Stimulated activated CD8-positive, alpha-beta memory T cell treated with anti-CD3 and anti-CD28 coated beads, Interleukin-4, amount 100 ng/mL, for 4 hours (primary cell): ENCODE measurements at places on chromosomes 2 and 18.

- DNase-seq = no peak
Observed at GRCh38 chr2:23705771-23706612, 220.9 kb downstream of the ATAD2B start.

DNA sequence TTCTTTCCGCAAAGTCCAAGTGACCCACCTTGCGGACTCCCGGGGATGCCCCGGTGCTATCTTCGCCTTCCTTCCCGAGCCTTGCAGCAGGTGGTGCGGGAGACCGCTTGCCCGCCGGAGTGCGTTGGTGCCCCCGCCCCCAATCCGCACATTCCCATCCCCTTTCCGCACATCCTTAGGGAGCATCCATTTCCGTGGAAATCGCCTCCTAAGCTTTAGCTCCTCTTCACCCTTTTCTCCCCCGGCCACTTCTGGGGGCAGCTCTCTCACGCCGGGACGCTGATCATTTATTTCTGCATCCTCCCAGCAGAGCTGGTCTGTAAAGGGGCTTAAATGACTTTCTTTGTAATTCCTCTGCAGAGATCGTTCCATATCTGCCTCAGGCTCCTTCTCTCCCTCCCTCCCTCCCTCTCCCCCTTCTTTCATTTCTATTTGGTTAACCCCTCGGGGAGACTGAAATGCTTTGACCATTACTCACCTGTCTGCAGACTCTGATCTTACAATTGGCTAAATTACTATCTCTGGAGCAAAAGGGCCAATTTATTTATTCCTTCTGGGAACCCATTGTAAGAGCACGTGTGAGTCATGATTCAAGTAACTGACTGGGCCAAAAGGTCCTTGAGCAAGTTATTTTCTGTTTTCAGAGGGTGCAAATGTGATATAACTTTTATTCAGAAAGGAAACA lies 1.3 kb upstream of the LYPD1 start:
- DNase-seq = no peak

GRCh38 chr18:11052800-11053199 lies 96.6 kb downstream of the PIEZO2 start:
- no peak for DNase-seq

GRCh38 chr18:44067186-44067585 lies 613.5 kb upstream of the SETBP1 start:
- no peak for DNase-seq

DNA sequence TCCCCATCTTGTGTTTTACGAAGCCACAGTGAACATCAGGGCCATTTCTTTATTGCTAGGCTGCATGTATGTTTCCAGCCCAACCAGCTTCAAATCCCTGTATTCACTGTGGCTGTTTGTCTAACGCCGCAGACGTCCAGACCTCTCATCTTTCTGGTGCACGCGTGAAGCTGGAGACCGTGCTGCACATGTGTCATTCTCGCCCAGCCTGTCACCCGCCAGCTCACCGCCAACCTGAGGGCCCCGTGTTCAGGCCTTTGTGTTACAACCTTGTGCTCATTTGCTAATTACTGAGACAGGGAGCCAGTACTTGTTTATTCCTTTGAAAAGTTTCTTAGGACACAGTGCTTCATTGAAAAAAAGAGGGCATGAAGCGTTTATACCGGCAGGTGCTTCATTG lies 21.4 kb downstream of the SALL3 start:
- no peak for DNase-seq

- no peak for DNase-seq
Observed at GRCh38 chr2:138433995-138434951, 67.3 kb upstream of the SPOPL start.

DNA sequence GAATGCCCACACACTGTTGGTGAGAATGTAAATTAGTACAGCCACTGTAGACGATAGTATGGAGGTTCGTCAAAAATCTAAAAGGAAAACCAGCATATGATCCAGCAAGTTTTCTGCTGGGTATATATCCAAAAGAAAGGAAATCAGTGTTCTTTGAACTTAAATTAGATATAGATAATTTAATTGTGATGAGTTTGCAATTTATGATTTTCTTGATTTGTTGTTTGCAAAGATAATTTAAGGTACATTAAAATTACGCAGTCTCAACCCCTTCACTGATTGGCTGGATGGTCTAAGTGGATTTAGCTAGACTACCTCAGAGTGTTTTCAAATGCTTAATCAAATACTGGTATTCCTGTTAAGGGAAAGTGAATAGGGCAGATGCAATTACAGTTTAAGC lies 302.2 kb downstream of the GALNT13 start:
- DNase-seq = no peak

- DNase-seq = no peak
Observed at GRCh38 chr2:159090514-159091201, 122.2 kb downstream of the TANC1 start.
